ENCODE measurements at places on chromosomes 7 and 10.

DNA sequence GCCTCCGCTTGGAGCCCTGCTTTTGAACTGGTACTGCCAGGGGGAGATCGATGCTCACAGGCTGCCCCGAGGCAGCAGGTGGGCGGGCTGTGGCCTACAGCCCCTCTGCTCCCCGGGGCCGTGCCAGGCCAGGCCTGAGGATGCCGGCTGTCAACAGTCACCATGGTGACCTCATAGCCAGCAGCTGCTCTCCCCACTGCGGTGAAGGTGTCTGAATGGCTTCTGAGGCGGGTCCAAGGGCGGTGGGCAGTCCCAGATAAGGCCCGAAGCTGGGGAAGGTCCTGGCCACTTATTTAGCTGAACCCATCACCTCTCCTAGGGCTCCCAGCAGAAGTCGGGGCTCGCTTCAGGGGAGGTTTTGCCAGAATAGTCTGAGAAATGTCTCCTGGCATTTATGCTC is 179.3 kb downstream of the ARHGAP12 start:
- no peak for DNase-seq

DNA sequence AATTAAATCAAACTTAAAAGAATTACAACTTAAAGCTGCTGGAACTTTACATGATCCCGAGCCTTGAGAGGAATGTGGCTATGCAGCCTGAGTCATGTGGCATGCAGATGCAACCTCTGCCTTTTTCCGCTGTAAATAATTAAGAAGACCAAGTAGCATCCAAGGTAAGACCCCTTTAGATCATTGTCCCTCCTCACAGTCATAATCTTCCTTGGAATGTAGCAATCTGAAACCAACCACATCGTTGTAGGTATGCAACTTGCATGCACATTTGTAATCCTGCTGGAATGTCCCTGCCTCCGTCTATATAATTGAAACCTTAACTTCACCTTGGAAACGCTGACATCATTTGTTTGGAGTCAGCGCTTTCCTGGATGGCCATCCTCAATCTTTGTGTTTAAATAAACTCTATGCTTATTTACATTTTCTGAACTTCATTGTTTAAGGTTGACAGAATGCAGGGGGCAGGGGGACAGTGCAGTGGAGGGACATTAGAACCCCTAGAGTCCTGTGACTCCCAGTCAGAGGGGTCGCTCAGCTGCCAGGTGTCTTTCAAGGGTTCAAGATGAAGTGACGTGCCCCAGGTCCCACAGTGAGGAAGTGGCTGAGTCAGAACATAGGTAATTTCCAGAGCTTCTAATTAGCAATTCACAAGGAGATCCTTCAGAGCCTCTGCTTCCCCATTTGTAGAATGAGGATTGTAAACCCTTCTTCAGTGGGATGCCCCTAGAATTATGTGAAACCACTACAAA is 110.7 kb downstream of the RALA start:
- DNase-seq, result peak; percentile 90

- DNase-seq, result peak; percentile 91
Observed at GRCh38 chr10:28291881-28292297, 11.0 kb downstream of the MPP7 start.

GRCh38 chr10:126777714-126778113 is 107.2 kb upstream of the C10orf90 start:
- no peak for DNase-seq

- peak; percentile 71 for DNase-seq
Observed at GRCh38 chr7:42661312-42661711, 250.6 kb downstream of the C7orf25 start.

DNA sequence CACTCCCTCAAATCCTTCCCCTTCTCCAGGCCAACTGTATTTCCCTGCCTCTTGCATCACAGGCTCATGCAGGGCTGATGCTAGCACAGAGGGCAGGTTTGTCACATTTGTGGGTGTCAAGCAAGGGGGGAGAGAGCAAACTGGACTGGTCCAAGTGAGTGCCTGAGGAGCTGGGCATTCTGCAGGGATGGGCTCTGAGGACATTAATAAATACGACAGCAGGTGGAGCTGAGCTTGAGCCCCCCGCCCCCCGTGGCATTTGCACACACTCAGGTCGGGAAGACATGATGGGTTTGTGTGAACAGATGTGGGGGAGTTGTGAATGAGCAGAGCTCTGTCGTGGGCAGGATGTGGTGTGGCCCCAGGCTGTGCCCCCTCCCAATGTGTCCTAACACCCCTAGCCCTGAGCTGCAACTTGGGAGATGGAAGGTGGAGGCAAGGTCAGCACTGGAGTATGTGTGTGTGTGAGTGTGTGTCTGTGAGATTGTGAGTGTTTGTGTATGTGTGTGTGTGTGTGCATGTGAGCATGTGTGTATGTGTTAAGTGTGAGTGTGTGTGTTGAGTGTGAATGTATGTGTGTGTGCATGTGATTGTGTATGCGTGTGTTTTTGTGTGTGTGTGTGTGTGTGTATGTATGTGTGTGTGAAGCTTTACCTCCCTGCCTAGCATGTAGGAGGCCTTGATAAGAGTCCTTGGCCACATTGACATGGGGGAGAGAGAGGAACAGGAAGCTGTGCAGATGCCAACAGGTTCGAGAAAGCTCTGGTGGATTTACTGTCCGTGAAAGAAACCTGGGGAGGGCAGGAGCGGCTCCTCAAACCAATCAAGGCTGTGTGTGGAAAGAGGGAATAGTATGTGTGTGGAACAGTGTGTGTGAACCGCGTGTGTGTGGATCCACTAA is 9.1 kb downstream of the RASSF4 start:
- DNase-seq, result no peak

GRCh38 chr7:157474685-157475084 is 137.9 kb downstream of the DNAJB6 start:
- peak; percentile 18 for DNase-seq

- peak; percentile 94 for DNase-seq
Observed at GRCh38 chr10:4246881-4247358, 461.9 kb upstream of the KLF6 start.

All from iris pigment epithelial cell (primary cell).